ENCODE measurements at places on chromosomes 5 and 9.

DNA sequence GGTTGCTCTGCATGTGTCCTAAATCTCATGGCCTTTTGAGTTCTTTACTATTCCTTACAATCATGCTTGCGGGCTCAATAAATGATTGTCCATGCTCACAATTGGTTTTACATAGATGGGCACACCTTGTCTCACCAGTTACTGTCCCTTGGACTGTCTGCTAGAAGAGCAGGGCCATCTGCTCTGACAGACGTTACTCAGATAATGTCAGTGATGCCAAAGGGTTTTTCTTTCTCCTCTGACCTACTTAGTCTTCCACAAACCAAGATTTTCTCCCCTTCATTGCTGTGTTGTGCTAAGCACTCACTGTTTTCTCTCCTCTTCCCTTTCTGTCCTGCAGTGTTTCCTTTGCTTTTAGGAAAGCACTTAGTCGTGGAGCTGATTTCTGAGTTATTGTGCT is 562.3 kb downstream of the KIF4B start:
- no peak for DNase-seq

- no peak for DNase-seq
Measured at GRCh38 chr5:71697967-71698366, 21.1 kb upstream of the CARTPT start.

GRCh38 chr5:135830876-135831275 is 3.6 kb upstream of the SLC25A48 start:
- no peak for DNase-seq

DNA sequence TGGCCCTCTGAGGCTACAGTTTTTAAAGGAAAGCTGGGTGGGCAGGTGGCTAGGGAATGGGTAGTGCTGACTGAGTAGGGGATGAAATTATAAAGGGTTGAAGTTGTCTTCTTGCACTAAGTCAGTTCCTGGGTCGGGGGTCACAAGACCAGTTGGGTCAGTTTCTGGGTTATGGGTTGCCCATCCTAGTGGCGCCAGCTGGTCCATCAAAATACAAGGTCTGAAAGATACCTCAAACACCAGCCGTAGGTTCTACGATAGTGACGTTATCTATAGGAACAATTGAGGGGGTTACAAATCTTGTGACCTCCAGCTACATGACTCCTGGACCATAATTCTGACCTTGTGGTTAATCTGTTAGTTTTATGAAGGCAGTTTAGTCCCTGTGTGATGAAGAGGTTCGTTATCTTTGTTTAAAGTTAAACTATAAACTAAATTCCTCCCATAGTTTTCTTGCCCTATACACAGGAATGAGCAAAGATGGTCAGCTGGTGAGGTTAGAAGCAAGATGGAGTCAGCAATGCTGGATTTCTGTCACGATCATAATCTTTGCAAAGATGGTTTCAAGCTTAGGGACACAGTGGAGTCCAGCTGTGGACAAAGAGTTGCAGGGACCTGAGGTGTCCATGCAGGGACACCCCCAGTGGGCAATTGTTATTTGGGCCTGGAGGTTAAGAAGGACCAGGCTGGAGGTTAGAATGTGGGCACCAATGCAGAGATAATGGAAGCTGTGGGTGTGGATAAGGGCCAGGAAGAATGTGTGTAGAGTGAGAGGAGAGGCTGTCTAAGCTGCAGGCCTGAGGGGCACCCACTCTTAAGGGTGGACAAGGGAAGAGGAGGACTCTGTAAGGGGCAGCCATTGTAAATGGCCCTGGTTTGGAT is 14.0 kb upstream of the CREBRF start:
- DNase-seq = no peak

DNA sequence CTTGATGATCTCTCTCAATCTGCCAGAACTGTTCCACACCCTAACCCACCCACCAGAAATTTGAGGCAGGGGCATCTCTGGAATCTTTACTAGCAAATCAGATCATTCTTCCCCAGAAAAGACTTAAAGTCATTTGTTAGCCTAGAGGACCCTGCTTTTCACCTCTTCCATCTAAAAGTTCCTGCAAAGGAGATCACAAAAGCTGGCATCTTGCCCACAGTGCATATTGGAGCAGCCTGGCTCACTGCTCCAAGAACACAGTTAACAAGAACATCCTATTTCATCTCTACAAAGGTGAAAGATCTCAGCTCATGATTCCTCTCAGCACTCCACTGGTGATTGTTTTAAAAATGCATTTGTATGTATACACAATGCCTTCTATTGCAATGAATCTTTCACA is 36.3 kb downstream of the GABRP start:
- DNase-seq = no peak

DNA sequence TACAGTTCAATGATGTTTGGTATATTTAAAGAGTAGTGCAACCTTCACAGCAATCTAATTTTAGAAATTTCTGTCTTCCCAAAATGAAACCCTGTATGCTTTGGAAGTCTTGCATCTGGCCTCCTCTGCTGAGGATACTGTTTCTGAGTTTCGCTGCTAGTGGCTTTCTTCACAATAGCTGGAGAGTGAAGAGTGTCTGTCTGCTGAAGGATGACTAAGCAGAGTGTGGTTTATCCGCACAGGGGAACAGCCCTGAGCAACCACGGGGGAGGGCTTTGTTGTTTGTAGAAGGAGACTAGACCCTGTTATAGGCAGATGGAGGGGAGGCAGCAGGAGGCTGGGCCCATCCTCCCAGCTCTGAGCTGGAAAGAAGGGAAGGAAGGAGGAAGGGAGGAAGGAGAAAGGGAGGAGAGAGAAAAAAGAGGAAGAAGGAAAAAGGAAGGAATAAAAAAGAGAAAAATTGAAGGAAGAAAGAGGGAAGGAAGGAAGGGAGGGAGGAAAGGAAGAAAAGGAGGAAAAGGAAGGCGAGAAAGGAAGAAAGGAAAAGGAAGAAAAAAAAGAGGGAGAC is 10.5 kb upstream of the IRX2 start:
- DNase-seq = no peak

DNA sequence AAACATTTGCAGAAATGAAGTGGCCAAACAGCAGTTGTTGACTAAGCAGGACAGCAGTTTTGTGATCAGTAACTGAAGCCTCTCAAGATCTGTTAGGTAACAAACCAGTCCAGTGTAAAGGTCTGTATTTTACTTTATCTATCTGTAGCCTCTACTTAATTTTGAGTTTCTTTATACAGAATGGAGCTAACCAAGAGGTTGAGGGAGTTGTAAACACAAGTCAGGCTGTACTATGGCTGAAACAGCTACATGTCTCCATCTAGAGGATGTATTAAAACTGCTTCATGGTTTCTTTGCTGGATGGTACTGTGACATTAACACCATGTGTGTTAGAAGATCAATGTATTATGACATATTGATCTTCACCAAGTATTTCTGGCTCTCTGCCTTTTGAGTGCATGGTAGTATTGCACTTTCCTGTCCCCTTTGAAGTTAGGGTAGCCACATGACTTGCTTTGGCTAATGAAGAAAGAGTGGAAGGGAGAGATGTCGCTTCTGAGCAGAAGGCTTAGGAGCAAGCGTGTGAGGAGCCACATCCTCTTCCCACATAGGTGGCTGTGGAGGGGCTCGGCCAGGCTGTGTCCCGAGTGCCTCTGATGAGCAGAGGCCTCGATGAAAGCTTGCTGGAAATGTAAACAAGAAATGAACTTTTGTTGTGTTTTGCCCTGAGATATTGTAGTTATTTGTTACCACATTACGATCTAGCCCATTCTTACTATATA is 105.6 kb upstream of the PCA3 start:
- DNase-seq = no peak

- DNase-seq = peak; percentile 81
Measured at GRCh38 chr5:141637767-141638419, 1.1 kb downstream of the RELL2 start.

DNA sequence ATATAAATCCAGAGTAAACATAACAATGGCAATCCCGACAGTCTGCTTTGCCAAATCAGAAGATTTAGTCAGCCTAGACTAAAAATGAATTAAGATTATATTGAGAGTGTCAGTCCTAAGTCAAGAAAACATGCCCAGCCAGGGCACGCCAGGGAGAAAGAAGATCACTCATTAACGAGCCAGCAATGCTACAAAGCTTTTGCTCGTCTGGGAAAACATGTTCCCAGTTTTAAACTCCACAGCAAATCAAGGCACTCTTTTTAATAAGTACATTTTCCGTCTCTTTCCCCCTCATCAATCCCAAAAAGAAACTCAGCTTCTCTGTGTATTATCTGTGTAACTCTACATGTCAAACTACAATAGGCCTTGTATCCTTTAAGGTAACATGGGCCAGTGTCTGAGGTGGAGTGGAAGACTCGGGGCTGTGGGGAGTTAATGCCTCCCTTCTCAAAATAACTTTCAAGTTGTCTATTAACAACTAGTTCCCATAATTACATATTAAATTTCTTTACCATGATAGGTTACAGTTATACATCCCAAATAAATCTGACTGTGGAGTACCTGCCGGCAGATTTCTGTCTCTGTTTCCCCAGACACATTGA is 40.9 kb downstream of the NFIB start:
- no peak for DNase-seq

- peak; percentile 27 for DNase-seq
Measured at GRCh38 chr5:109695005-109695926, 5.5 kb downstream of the MAN2A1 start.

DNA sequence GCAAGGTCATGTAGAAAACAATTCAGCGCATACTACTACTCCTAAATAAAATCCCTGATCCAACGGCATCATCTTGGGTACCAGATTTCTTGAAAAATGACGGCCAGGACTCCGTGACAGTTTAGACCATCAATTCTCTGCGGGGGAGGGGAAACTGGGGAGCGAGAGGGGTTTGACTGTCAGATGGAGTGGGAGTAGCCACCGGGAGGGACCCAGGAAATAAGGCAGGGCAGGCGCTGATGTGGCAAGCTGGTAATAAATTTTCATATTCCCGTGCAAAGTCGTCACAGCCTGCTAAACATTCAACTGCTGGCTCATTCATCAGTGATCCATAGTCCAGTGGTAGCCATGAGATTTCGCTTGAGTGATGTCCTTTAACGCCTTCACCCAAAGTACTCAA is 457 bp upstream of the CDH18 start:
- DNase-seq = no peak

GRCh38 chr5:75648712-75649111 is 37.5 kb downstream of the ANKDD1B start:
- DNase-seq = peak; percentile 6

DNA sequence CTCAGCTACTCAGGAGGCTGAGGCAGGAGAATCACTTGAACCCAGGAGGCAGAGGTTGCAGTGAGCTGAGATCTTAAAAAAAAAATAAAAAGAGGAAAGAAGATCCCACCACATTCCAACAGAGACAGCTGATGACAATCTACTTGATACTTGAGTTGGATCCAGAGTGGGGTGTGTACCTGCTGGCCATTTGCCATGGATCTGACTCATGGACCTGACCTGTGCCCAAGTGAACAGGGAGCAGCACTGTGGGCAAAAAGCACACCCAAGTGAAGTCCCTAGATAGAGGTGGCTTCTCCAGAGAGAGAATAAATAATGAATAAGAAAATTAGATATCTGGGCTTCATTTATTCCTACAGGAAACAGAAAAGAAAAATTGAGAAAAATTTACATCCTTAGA is 81.2 kb upstream of the MIER3 start:
- no peak for DNase-seq

GRCh38 chr5:145983446-145983845 is 47.1 kb downstream of the SH3RF2 start:
- no peak for DNase-seq

GRCh38 chr9:99425923-99426842 is 204.1 kb downstream of the SEC61B start:
- DNase-seq = no peak

DNA sequence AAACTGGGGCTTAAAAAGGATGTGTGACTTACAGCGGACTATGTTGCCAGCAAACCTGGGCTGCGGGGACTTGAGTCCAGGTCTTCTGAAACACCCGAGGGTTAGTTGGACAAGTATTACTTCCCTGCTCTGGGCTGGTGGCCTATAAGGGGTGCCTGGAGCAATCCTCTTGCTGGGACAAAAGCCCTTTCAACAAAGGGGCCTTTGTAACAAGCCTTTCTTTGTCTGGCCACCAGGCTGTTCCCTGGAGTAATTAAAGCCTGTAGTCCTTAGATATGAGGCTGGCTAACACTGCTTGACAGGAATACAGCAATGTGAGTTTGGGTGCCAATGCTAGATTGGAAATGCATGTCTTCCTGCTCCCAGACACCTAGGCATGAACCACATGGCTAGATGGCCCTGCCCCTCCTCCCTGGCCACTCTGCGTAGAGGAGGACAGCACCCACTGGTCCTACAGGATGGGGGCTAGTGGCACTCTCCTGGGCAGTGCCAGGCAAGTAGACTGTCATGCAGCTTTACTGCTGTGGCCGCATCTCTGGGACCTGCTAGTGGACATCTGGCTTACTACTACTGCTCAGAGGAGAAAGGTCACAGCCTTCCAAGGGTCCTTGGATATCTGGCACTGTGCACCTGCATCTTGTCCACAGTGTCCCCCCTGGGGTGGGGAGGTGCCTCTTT is 343.1 kb downstream of the ZSWIM6 start:
- no peak for DNase-seq

DNA sequence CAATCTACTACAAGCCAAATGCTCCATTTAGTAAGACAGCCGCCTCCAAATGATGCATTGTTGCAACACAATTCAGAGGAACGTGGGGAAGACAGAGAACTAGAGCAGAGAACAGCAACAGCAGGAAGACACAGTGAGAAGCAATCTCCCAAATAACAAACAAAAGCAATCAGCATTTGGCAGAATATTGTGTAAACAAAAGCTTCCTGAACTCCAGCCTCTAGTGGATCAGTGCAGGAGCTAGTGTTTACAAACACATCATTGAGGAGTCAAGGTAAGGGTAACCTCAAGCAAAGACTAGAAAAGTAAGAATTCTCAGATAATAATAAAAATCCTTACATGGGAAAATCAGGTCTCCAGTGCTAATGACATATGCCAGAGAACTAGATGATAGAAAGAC is 20.6 kb downstream of the FST start:
- DNase-seq = no peak

- no peak for DNase-seq
Measured at GRCh38 chr5:3122216-3122615, 370.7 kb upstream of the IRX2 start.

GRCh38 chr9:28961623-28962022 is 1388.3 kb upstream of the C9orf72 start:
- no peak for DNase-seq

DNA sequence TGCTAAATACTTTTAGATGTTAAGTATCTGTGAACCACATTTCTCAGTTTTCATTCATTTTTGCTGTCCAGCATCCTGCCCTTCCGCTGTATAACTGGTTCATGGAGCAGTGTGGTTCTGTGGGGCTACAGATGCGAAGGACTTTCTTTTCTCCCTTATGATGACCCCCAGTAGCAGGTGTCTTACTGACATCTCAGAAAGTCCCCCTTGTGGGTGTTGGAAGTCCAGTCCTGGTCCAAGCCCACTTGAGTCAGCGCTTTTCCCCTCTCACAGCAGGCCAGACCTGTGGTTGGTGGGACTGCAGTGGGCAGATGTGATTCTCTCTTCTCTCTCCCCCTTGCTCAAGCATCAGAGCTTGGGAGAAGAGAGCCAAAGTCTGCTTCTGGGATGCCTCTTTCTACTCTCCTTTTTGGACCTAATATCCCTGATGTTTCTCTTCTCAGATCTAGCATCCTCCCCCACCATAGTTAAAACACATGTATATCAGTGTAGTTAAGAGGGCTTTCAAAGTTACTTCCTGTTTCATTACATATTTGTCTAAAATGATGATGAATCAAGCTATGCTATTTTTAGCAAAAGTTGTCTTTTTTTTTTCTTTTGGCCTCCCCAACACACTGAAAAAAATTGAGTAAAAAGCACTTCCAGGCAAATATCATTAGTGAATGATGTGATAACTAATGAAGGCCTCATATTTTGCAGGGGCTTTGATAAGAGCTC is 119.5 kb upstream of the ZNF618 start:
- no peak for DNase-seq

All from activated CD8-positive, alpha-beta T cell treated with anti-CD3 and anti-CD28 coated beads for 36 hours (primary cell).